ENCODE measurements at places on chromosomes 16 and 17. TPM values are rescaled to one million over a fixed set of nuclear protein-coding genes. Genes with fewer than 3 reads are reported as not detected.

PPY gene
- not detected for total RNA-seq

SOX8 gene
- 1.5 TPM for total RNA-seq

LPCAT2 gene
- 5.8 TPM for total RNA-seq

INCA1 gene
- total RNA-seq, result 1.3 TPM

KAT8 gene
- 35.0 TPM for total RNA-seq

All from A549 treated with CpdA at 1 μM for 4 hours (cell line).